Calu3 (cell line): ENCODE measurements at places on chromosomes 7 and 10. TPM values are rescaled to one million over a fixed set of nuclear protein-coding genes. Genes with fewer than 3 reads are reported as not detected.

Gene CNNM1
- 5.8 and 6.3 TPM in 2 replicates for total RNA-seq

Gene CYP26C1
- total RNA-seq, result 0.39 and 0.45 TPM in 2 replicates

Gene RARRES2
- total RNA-seq, result 9.1 and 13.0 TPM in 2 replicates

Gene MTPN
- 122 TPM in 2 replicates for total RNA-seq

Gene SNX8
- total RNA-seq, result 57.0 and 70.3 TPM in 2 replicates

Gene SUFU
- 6.7 and 7.0 TPM in 2 replicates for total RNA-seq
